ENCODE measurements at places on chromosomes 3 and 15. TPM values are rescaled to one million over a fixed set of nuclear protein-coding genes. Genes with fewer than 3 reads are reported as not detected.

FEZF2 gene
- total RNA-seq: not detected

- no peak for DNase-seq
These were observed 3.9 kb upstream of the CCDC9B start for GRCh38 chr15:40344631-40345120.

ITIH1 gene
- not detected for total RNA-seq

DNA sequence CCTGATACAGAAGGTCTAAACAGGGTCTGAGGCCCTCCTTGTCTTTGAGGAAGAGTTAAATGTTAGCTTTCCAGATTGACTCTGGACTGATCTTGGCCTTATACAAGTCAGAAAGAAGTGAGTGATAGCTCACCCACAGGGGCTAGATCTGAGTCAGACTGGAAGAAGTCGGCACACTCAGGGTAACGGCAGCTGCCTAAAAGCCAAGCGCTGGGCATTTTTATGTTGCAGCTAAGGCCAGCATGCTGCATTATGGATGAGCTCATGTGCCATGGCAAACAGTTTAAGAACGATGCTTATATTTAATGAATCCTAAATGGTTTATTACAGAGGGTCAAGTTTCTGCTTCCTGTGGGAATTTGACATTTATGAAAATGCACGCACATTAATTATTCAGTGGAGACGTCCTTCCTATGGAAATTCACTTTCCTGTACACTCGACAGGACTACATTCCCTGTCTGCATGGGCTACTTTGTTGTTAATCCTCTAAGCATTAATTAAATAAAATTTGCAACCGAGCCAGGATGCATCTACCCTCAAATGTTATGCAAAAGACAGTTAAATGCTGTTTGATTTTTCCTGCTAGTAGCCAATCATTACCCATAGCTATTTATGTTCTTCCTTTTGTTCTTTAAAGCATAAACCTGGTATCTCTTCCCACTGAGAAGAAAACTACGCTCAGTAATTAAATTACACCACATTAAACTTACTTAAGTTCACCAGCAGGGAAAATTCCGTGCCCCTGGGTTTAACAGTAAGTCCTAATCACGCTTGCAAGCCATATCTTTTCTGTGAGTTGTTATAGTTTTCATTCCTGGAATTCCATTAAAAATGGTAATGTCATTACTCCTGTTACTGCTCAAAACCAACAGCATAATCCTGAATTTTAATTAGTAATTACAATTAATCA lies 762.7 kb upstream of the CFAP20DC start:
- no peak for DNase-seq

TRNT1 gene
- 21.2 TPM for total RNA-seq

CHL1 gene
- 0.17 TPM for total RNA-seq

DNA sequence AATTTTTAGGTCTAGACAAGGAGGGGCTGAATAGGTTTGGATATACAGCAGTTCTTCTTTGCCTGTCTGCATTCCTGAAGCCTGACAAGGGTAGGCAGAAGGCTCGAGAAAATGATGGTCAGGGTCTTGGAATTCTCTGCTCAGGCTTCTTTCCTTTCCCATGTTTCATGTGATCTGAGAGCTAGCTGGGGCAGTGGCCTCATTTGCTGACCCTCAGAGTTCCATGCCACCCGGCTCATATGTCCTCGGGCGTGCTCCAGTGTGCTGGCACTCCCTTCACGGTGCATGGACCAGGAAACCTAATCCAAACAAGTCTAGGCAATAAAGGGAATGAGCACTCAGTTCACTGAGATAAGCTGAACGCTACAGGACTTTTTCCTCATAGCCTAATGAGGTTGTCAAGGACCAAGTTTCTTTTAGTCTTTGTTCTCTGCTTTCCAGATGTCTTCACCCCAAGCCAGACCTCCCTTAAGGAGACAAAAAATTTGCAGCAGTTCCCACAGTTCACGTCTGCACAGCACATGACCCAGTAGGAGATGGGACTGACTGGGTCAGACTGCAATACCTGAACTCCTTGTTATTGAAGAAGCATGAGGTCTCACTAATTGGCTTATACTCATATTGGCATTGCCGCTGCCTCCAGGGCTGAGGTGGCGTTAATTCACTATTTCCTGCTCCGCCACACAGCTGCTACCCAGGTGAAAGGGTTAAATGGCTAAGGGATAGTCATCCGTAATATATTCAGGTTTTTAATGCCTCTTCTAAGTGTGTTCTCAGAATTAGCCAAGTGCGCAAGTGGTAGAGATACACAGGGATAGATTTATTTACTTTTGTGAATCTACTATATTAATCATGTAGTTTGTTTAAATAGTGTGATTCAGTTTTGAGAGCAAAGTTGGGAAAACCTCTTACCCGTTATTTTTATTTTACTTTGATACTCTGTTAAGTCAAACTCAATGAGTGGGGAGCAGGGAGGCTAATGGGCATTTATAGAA lies 15.3 kb upstream of the RTP4 start:
- DNase-seq: no peak

- DNase-seq: no peak
These were observed 460.0 kb upstream of the TBL1XR1 start for GRCh38 chr3:177657243-177657642.

DNA sequence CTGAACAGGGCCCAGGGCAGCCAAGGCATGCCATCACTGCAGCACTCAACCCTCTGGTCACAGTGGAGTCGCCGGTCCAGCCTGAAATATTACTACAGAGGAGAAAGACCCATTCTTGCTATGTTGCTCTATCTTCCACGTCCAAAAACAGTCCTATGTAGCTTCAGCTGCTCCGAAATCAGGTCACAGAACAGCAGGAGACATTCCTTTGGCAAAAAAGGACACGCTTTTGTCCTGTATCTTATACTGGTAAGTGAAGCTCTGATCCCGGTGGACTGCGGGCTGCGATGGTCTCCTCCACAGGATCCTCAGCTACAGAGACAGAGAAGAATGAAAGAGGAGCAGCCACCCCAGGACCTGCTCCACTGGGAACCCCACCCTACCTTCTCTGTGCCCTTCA lies 17.6 kb downstream of the ELP6 start:
- no peak for DNase-seq

DNA sequence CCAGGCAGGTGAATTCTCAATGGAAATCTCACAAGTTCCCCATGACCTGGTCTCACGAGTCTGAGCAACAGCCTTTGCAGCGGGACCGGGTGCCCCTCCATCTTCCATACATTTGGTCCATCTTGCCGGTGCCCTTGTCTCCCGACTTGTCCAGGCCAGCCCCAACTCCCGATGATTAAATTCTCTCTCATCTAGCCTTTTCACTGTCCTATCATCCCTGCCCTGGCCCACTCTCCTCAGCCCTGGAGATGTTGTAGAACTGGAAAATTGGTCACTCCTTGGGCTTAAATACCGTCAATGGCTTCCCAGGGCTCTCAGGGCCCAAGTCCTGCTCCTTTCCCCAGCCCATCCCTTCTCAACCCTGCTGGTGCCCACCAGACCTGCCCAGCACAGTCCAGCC lies 34.4 kb downstream of the PRR20G start:
- DNase-seq: no peak

MUC4 gene
- total RNA-seq: 0.72 TPM

- no peak for DNase-seq
These were observed 28.1 kb downstream of the CMTM7 start for GRCh38 chr3:32419742-32420125.

GRCh38 chr15:65106011-65106590 lies 8.9 kb downstream of the UBAP1L start:
- DNase-seq: no peak

- no peak for DNase-seq
These were observed 41.5 kb downstream of the TOPBP1 start for GRCh38 chr3:133620066-133620784.

DNA sequence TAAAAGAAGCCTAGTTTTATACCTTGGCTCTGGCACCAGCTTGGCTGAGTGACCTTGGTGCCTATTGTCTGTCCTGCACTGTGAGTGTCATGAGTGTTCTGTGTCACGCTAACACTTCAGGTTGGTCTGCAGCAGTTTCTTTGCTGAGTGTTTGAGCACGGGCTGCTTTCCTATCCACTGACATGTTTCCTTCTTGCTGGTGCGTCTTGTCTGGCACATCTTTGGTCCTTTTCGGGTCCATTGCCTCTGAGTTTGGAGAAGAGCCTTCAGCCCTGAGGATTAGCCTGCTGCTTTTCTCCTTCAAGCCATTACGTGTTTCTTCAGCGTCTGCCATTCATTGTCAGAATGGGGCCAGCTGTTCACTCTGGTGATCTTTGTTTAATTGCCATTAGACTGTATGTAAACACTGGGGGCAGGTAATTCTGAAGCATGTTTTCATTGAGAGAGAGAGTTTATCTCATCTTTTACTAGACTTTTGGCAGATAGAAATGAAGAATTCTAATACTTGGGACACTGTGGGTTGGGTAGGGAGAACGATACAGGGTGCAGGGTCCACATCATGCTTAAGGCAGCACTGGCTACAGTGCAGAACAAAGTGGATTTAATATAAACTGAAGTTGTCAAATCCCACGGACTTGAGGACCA lies 55.5 kb downstream of the LRRC28 start:
- DNase-seq: no peak

CX3CR1 gene
- not detected for total RNA-seq

- no peak for DNase-seq
These were observed 15.8 kb downstream of the SLC12A1 start for GRCh38 chr15:48221885-48222284.

- DNase-seq: peak; percentile 22
These were observed 279.1 kb upstream of the THRB start for GRCh38 chr3:24773798-24774197.

SACM1L gene
- total RNA-seq: 15.2 TPM

PRR20G gene
- total RNA-seq: not detected

CCNB2 gene
- 108 TPM for total RNA-seq

DNA sequence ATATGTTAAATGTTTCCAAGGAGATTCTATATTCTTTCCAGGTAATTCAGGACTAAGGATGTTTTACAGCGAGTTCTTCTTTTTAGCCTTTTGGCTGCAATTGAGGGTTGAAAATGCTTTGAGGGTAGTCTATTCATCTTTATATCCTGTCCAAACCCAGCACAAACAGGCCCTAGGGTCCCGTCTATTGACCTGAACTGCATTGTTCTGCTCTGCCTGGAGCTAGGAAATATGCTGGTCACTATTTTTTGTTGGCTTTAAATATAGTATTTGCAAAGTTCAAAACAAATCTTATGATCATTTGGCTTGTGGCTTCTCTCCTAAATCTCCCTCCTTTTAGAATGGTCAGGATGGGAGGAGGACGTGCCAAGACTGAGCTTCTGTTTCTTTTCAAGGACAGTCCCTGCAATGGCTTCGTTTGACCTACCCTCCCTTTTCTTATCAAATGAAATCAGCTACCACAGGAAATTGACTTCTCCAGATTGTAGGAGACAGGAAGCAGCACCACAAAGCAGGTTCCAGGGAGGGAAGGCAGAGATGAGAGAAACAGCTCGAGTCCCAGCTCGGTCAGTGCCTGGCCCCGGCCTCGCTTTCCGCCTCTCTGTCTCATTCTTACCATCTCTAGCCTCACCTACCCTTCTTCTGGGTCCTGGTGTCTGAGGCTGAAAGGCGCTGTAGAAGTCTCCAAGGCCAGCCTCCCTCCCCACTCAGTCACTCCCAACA lies 27.6 kb upstream of the NRROS start:
- no peak for DNase-seq

DNA sequence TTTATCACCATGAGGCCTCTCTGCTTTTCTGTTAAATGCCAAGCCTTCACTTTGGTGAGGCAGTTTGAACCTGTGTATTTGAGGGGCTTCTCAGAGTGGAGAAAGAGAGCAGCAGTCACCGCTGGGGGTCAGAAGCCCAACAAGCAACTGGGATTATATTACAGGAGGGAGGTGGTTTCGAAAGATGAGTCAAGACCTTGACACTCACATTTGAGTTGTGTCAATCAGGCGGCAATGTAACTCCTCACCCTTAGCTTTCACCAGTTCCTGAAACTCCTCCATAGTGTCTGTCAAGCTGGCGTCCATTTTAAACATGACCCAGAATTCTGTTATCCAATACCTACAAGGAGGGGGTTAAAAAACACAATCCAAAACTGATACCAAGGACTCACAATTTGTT lies 46.5 kb downstream of the RASGRP1 start:
- no peak for DNase-seq

DLEC1 gene
- not detected for total RNA-seq

GRCh38 chr3:19749448-19750017 lies 184.5 kb downstream of the EFHB start:
- DNase-seq: no peak

DNA sequence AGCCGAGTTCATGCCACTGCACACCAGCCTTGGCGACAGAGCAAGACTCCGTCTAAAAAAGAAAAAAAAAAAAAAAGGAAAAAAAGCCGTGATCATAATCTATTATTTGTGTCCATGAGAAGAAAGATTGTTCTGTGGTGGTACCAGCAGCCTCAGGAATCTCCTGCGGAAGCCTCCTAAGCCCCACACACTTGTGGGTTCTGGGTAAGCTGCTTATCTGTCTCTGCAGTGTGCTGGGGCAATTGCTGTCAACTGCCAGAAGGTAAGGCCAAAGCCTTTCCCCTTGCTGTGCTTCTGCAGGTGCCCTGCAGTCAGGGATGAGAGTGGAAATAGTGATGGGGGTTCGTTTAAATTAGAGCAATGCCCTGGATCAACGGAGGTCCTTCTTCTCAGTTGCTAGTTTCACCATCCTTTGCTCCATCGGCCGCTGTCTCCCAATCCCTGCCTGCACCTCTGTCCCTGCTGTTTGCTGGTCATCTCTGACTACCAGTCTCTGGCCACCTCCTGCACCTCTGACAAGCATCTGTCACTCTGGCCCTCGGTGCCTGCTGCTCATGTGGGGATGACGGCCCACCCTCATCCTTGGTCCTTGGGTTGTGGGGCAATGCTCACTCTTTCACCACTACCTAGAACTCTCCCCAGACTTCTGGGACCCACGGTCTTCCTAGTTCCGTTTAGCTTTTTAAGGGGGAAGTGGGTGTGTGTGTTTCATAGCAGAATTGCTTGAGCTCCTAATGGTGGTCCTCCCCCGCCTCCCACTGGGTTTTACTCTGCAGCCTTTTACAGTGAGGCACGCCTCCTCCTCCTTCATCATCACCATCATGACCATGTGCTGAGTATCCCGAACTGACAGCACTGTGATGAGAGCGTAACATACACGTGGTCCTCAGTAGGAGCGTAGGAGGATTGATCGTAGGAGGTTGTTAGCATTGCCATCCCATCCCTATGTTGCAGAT lies 25.5 kb downstream of the CHRD start:
- DNase-seq: no peak

GRCh38 chr3:101418851-101419250 lies 94.2 kb downstream of the SENP7 start:
- no peak for DNase-seq

DNA sequence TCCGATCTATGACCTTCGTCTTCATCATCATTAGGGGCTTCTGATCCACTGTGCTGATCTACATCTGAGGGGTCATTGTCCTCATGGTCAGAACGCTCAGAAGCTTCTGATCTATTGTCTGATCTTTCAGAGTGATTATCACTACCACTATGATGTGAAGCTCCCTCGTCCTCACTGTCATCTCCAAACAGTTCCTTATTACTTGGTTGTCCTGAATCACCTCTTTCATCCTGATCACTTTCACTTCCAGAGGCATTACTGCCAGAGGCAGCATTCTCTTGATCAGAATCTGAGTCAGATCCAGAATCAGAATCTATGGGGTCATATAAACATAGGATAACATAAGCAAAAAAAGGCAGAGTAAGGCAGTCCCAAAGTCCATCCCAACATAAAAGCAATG lies 5.4 kb downstream of the LEO1 start:
- no peak for DNase-seq

Data from epithelial cell of proximal tubule (primary cell).